ENCODE measurements at places on chromosomes 2 and 18.

DNA sequence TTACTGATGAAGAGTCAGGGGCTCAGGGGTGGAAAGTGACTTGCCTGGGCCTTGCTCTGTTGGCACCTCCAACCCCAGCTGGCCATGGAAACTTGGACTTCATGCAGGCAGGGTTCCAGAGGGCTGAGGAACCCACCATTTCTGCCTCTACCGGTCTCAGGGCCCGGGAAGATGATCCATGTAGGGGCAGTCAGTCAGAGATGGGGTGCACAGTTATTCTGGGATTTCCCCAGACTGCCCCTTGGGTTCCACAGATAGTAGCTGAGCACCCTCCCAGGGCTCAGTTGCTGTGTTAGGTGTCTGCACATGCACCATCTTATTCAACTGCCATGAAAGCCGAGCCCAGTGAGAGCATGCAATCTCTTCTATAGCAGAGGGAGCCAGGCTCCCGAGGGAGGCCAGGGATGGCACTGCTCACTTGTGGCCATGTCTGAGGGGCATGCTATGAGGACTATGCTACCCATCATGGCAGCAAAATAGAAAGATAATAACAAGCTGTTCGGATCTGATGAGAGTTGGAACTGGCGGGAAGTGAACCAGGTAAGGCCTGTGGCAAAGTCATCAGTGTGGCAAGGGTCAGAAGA lies 37.3 kb downstream of the RHOB start:
- DNase-seq: no peak

- DNase-seq: no peak
Measured at GRCh38 chr18:68714366-68714711, 569 bp downstream of the TMX3 start.

DNA sequence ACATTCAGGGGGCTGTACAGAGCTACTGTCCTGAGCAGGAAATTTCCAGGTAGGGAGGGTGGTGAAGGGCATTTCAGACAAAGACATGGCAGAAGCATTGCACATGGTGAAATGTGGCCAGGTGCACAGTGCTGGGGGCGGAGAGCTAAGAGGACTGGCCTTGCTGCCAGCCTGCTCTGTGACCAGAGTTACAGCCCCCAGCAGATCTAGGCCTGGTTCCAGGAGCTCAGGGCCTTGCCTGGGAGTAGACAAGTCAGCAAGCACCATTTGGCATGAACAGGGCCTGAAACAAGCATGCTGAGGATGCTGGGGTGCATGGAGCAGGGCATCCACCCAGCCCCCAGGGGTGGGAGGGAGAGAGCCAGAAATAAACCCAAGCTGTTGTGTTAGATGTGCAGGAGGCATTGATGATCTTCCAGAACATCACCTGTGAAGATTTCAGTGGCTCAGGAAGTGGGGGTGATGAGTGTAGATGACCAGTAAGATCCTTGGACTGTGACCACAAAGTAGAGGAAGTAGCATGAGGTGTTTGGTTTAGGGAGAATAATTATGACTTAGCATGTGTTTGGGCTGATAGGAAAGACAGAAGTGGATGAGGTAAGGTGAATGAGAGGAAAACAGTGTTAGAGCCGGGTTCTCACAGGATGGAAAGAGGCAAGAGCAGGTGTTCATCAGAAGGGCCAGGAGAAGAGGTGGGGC lies 61.1 kb downstream of the COA5 start:
- no peak for DNase-seq

GRCh38 chr2:127648321-127648720 lies 2.4 kb downstream of the GPR17 start:
- DNase-seq: no peak

GRCh38 chr2:102977426-102978090 lies 215.7 kb downstream of the TMEM182 start:
- no peak for DNase-seq

GRCh38 chr2:179525340-179525739 lies 260.7 kb upstream of the SESTD1 start:
- no peak for DNase-seq

DNA sequence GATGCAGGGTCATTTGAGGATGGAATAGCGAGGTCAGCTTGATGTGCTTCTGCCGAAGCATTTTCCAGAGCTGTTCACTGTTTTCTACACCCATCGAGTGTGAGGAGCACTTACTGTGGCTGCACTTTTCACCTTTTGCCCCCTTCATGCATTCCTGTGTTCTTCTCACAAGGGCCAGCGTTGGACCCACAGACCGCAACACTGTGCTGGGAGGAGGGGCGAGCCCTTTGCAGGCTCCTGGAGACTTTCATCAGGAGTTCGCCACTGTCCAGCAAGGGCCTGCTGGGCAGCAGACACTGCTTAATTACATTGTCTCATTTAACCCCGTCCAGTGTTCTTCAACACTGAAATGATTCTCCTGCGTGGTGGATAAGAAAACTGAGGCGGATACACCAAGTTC lies 29.9 kb downstream of the CYP26B1 start:
- DNase-seq: no peak

DNA sequence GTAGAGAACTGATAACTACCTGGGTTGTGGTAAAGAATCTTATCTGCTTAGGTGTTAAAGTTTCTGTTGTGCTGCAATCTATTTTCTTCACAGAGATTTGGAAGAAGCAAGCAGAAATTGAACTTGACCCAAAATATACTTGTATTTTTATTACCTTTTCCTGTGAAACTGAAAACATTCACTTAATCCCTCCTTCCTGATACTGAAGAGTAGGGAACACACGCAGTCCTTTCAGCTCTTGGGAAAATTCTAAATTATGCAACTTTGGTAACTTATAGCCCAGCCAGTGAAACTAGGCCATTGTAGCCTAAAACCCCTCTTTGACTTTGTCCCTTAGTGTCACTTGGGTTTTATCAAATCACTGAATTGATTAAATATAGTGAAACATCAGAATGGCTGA lies 128.4 kb upstream of the MEIS1 start:
- no peak for DNase-seq

DNA sequence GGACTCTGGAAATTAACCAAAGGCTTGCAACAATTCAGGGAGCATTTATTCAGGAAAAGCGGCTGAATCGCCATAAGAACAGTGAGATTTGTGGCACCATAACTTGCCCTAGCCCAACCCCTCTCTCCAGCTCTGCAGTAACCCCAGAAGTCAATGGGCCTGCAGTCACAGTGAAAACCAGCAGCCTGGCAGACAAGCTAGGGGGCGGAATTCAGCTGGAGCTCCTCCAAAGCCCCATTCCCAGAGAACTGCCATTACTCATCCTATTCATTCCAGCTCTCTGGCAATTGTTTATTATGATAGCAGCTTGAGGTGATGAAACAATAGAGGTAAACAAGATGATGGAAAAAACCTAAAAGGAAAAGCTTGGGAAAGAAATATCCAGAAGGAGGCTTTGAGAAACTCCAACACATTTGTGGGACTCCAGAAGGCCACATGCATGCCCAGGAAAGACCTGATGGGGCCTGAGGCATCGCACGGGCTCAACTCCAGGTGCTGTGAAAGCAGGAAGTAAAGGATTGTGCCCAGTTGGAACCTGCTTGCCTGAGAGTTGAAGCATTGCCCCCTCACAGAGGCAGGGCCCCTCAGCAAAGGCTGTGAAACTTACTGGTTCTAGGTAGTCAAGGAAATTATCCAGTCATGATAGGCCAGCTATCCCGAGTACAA lies 126.7 kb downstream of the TWIST2 start:
- DNase-seq: no peak

GRCh38 chr2:236177967-236178889 lies 10.0 kb upstream of the GBX2 start:
- no peak for DNase-seq

GRCh38 chr18:49581371-49581770 lies 19.5 kb downstream of the LIPG start:
- DNase-seq: no peak

- DNase-seq: no peak
Measured at GRCh38 chr2:21251216-21251980, 127.6 kb downstream of the TDRD15 start.

DNA sequence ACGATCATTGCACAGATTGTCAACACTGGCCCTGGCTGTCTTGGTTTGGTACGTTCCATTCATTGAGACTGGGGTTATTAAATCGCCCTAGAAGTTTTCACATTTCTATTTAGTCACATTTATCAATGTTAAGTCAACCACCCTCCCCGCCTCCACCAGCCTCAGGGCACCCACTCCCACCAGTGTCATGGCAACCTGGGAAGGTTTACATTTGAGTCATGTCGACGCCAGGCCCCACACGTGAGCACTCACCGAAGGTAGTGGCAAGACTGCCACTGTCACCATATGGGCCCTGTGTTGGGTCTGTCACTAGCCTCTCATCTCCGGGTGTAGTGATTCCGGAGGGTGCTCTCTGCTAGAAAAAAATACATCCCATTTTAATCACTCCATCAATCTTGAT lies 194.2 kb downstream of the TWIST2 start:
- no peak for DNase-seq

DNA sequence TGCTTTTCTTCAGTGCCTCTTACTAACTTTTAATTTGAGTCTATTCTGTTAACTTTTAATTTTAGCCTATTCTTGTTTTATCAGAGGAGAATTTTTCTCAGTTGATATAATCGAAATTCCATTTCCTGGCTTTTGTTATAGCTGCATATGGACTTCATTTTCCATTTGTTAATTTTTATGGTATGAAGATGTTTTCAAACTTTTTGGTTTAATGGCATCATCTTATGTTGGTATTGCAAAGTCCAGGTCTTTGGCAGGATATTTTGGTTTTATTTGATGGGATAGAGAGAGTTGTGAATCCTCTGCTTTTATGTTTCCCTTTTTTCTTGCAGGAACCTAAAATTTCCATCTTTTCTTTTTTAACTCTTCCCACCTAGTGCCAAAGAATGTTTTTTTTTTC lies 70.9 kb upstream of the RAPGEF4 start:
- no peak for DNase-seq

DNA sequence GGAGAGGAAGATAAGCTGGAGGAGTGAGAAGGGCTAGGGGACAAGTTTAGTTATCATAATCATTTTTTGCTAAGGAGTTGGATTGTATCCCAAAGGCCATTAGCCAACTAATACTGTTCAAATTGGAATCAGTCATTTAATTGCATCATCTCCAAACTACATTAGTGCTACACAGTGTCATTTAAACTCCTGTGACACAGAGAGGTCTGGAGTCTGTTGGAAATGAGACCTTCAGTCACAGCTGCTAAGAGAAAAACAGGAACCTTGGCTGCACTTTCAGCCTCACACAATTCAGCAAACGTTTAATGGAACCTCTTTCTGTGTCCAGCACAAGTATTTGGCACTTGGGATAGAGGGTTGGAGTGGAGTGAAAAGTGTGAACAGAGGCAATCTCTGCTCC lies 175.5 kb upstream of the MGAT5 start:
- DNase-seq: no peak

DNA sequence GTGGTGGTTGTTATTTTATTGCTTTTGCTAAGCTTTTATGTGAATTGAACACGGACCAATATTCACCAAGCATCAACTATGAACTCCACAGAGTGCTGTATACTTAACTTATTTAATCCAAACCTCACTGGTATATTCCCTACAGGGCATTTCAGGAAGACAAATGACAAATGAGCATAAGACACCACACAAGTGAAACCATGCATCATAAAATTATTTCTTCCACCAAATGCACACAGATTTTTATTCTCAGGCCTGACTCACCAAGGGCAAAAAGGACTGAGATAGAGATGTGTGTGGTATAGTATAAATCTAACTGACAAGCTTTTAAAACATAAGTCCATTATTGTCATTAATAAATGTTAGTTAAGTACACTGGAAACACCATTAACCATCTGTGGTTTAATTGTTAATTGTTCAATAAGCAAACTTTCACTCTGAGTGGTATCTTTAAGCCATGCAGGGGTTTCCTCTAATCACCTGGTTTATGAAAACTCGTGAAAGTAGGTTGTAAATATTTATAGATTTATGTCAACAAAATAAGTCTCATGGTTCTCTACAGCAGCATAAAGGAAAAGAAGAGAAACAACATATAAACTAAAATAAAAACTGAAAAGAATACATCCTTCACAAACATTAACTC lies 77.6 kb upstream of the CRIM1 start:
- no peak for DNase-seq

DNA sequence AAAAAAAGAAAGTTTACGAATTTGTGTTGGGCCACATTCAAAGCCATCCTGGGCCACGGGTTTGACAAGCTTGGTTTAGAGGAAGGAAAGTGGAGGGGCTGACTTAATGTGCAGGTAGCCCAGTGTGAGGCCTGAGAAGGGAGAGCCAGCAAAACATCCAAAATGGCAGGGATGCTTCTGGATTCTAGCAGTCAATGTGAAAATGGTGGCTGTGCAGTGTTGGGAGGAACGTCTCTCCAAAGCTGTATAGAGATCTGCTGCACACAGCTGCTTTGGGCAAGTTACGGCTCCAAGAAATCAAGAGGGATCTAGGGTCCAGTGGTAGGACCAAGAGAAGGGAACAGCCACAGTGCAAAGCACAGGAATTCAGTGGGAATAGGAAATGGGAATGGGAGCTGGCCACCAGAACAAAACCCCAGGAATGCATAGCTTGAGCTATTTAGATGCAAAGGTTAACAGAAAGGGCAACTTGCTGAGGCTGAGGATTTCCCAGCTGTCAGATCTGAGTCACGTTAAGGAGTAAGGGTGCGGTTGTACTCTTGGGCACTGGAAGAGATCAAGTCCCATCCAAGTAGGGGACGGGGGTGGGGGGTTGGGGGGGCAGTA lies 70.6 kb downstream of the B3GNT2 start:
- DNase-seq: no peak

- no peak for DNase-seq
Measured at GRCh38 chr2:735670-736218, 58.5 kb upstream of the TMEM18 start.

DNA sequence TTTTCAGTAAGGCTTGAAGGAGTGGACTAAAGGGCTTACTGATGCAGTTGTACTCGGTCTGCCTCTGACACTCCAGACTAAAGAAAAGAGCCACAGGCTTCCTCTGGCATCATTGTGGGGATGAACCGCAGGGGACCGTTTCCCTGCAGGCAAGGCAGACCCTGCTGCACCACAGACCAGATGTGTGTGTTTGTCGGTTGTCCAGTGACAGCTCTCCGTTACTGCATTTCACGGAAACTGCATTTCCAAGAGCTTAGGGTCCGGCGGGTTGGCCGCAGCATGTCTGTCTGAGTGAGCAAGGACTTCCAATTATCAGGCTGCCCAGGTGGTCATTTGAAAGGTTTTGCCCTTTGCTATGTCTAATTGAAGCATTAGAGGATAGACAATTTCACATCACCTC lies 98.1 kb downstream of the FAM210A start:
- no peak for DNase-seq

DNA sequence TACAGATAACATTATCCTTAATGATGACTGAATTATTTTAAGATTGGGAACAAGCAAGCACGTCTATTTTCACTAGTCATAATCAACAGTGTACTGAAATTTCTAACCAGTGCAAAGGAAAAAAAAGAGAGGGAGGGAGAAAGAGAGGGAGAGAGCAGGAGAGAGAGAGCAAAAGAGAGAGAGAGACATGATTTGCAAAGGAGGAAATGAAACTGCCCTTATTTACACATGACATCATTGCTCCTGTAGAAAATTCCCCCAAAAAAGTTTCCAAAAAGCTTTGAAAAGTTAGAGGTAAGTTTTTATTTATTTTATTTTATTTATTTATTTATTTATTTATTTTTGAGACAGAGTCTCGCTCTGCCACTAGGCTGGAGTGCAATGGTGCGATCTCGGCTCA lies 355.3 kb upstream of the CELF4 start:
- DNase-seq: no peak

All from GM18507 (cell line).